Sigmoid colon (tissue), 7 donors: ENCODE measurements at places on chromosomes 11 and 22. TPM values are rescaled to one million over a fixed set of nuclear protein-coding genes. Genes with fewer than 3 reads are reported as not detected.

MYO7A gene
- 2.1 TPM for polyA plus RNA-seq

ZBTB16 gene
- polyA plus RNA-seq: 9.9 TPM

PYGM gene
- polyA plus RNA-seq: 1.8 TPM

CELF1 gene
- polyA plus RNA-seq: 9.0 TPM

EFCAB6 gene
- 0.60 TPM for polyA plus RNA-seq

C11orf16 gene
- not detected for polyA plus RNA-seq

MMP12 gene
- polyA plus RNA-seq: 209 TPM

OR8K3 gene
- not detected for polyA plus RNA-seq

ANKRD49 gene
- 15.0 TPM for polyA plus RNA-seq

DNA sequence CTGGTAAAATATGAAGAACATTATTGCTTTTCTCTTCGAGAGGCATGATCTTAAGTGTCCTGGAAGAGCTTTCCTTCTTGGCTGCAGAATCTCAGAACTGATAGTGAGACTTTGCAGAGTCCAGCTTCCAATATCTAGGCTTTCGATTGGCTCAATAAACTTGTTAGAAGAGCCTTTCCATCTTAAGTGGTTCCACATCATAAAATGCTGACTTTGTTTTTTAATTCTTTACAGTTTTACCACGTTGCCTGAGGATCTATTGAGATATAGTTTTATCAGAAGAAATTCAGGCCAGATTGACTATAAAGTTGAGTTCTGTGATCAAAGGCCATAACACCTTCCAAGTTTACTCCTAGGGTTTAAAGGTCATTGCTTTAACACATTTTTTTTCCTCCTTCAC, 15.6 kb upstream of the DNAJB7 start:
- DNase-seq: no peak

DNA sequence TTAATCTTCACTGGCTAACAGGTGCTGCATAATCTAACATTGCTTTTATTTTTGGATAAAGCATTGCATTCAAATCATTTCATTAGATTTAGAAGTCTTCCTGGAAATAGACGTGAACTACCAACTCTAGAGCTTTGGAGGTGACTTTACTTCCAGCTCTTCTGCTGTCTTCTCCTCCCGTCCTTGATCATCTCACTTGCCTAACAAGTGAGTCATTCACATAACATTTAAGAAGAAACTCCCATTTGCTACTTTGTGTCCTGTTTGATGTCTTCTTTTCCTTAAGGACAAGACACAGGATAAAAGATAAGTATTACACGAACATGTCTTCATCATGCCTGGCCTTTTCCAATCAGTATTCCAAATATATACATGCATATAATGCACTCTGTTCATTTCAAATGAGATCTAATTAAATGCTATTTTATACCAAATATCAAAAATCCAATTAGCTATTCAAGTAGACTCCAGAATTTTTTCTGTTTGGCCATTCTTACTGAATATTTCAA, 88.3 kb downstream of the BDNF start:
- DNase-seq: no peak

GRCh38 chr11:22336587-22336986, 1.6 kb upstream of the SLC17A6 start:
- DNase-seq: no peak

DNA sequence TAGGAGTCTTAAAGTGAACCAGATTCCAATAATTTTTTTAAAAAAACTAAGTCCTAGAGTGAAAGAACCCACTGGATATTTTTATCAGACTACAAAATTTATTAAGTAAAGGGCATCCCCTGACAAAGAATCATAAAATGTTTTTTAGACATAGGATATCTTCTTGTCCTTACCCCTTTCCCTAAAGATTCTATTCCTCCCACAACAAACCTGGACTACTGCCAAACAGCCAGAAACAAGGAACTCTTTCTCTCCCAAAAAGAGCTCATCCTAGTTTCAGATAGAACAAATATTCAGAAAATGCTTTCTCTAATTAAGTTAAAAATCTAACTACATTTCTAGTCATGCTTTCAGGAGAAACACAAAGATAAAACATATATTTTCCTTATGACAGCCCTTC, 327.1 kb downstream of the FAM181B start:
- no peak for DNase-seq

DNA sequence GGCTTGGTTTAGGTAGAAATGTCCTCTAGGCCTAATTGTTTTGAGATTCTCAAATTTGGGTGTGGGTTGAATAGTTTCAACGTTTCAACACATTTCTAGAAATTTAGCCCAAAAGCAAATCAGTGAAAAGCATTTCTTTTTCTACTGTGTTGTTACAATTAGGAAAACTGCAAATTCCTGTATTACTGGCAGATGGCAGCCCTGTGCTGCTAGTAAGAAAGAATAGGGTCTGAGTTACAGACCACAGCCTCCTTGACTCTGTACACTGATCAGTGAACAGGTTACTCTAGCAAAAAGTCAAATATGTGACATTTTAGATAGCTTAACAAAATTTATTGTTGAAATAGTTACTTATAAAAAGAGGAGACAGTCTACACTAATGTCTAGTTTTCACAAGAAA, 703.0 kb downstream of the JRKL start:
- DNase-seq: no peak

DNA sequence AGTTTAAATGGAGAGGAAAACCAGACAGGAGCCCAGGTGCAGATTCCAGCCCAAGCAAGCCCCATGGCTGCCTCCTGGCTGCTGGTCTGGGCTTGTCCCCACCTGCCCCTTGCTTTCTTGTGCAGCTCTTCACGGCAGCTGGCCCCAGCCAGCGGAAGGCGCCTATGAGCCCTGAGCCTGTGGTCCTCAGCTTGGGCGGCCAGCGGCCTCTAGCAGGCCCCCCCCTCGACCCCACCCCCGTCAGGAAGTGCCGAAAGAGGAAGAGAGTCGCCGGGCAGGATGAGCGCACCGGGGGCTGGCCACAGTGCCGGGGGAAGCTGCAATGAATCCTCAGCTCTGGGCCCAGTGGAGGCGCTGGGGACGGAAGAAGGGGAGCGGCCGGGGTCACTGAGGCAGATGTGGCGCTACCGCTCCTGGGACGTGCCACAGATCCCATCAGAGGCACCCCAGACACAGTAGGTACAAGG, 2.1 kb upstream of the DGKZ start:
- DNase-seq: no peak

DNA sequence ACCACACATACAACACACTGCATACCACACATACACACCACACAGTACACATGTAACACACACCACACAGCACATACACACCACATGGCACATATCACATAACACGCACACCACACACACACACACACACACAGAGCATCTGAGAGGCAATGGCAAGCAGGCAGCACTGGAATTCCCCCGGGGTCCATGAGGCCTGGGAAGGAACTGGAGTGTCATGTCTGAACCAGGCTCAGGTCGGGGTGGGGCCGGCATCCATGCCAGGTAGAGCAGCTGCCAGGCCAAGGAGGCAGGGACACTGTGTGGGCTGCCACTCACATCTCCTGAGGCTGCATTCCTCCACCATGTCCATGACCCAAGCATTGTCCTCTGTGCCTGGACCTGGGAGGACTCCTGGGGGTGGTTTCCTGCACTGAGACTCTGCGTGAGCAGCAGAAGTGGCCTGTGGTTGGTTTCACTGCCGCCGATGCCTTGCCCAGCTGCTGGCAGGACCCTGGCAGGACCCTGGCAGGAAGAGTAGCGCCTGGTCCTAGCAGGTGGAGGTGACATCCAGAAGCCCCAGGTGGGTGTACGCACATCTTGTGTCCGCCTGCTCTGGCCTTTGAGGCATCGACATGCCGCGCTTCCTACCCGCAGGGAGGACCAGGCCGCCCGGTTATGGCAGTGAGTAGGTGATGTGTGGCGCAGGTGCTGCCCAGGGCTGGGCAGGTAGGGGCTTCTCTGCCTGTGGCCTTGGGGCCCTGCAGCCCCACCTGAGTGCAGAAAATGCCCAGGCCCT, 1280.4 kb downstream of the TBC1D22A start:
- no peak for DNase-seq

GRCh38 chr11:131611322-131611721, 240.9 kb downstream of the NTM start:
- DNase-seq: no peak

GRCh38 chr11:75654314-75654713, 14.5 kb downstream of the MAP6 start:
- DNase-seq: no peak

DNA sequence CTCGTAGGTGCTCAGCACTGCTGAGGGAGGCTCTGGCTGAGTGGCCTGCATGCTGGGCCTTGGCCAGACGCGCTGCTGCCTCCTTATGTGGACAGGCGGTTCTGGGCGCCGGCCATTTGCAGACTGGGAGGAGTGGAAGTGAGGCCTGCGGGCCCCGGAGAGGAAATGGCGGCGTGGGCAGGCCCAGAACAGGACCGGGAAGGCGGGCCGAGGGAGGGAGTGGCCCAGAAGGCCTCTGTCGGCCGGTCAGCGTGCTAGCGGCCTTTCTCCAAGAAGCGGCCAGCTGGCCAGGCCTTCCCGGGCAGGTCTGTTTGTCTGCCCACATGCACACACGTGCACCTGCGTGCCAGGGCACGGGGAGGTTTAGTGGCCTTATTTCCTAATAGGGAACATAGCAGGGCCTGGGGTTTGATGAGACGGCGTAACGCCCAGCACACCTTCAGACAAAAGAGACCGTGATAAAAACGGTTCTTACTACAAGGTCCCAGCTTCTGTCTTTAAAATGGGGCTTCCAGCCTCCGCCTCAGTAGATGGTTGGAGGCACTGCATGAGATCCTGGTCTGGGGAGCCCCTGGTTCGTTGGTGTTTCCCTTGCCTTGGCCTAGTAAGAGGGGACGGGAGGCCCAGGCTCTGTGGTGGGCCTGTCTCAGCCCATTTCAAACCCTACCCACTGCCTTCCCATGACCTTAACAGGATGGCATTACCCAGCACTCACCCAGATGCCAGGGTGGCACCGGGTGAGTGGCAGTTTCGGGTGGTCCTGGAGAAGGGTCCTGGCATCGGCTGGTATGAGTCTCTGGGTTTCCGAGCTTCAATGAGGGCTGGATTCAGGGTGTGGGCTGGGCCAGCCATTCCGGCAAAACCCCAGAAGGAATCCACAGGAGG, 65.1 kb upstream of the PPARA start:
- peak; percentile 95 for DNase-seq

DNA sequence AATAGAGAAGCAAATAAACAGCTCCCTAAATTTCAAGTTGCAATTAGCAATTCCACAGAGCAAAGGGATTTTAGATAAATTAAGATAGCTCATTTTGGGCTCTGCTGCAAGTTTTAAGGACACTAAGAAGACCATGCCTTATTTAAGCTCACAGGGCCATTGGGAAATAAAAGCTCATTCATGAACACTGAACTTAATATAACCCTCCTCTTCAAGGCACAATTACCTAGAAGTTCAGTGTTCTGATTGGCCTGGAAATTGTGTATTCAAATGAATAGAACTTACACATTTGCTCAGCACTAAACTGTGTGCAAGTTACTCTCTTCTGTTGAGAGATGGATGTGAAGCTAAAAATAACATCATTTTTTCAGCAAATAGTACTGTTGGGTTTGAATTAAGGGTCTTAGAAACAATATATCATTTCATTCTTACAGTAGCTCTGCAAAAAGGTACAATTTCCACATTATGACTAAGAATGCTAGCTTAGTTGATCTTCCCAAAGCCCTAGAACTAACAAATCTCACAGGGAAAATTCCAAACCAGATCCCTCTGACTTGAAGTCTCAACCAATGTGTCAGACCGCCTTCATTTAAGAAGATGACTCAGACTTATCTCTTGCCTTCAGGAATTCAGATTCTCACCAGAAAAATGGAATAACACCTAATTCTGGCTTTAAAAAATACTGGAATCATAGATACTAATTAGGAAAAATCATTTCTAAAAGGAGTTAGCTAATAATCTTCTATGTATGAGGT, 87.4 kb upstream of the LRRC55 start:
- no peak for DNase-seq

- no peak for DNase-seq
Measured at GRCh38 chr11:93738647-93739081, 2.6 kb downstream of the TAF1D start.

GRCh38 chr11:12241401-12241800, 131.0 kb downstream of the MICAL2 start:
- DNase-seq: no peak

- no peak for DNase-seq
Measured at GRCh38 chr11:89175796-89176195, 1.9 kb upstream of the TYR start.

DNA sequence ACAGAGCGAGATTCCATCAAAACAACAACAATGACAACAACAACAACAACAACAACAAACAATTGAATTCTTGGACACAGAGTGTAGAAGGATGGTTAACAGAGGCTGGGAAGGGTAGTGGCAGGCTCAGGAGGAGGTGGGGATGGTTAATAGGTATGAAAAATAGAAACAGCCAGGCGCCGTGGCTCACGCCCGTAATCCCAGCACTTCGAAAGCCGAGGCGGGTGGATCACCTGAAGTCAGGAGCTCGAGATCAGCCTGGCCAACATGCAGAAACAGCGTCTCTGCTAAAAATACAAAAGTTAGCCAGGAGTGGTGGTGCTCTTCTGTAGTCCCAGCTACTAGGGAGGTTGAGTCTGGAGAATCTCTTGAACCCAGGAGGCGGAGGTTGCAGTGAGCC, 122.9 kb upstream of the GRIA4 start:
- DNase-seq: no peak

DNA sequence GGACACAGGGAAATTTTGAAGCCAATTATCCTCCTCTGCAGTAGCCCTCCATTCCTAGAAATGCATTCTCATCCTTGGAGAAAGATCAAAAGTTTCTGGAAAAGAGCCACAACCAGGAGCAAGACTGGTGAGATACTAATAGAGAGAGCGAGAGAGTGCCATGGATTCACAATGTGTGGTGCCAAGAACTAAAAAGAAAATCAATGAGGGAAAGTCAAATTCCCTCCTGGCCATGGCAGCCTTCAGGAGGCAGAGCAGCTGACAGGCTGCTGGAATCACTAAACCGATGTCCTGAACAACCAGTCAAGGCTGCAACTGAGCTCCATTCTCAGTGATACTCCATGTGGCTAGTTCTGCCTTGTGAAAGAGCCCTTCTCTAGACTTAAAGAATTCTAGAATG, 561.0 kb downstream of the SOX6 start:
- DNase-seq: no peak

GRCh38 chr22:47269516-47270088, 507.2 kb downstream of the TBC1D22A start:
- no peak for DNase-seq
